NCI-H1092 treated with DMSO at 0.1 percent for 48 hours (cell line): ENCODE measurements at places on chromosomes 5 and 9.

- no peak for DNase-seq
Measured at GRCh38 chr9:37151812-37152211, 31.4 kb downstream of the ZCCHC7 start.

DNA sequence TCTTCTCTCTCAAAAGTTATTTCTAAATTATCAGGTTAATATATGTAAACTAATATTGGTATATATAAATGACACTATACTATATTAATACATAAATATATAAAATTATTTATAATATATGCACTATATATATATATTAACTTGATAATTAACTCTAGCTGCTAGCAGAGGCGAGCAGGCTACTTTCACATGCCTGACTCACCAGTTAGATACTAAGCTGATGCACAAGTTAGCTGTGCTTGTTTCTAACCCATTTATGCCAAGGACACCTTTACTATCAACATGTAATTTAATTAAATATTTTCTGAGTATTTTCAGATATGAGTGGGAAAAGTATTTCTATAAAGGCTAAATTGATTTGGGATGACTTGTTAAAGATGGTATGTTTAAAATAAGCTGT is 70.1 kb downstream of the TRIO start:
- DNase-seq = no peak

- DNase-seq = no peak
Measured at GRCh38 chr9:112404508-112404932, 24.6 kb downstream of the HSDL2 start.

GRCh38 chr5:115180165-115180709 is 10.5 kb upstream of the TRIM36 start:
- DNase-seq = peak; percentile 63

- DNase-seq = no peak
Measured at GRCh38 chr9:85602742-85603141, 139.0 kb downstream of the AGTPBP1 start.

- DNase-seq = no peak
Measured at GRCh38 chr5:81800797-81801196, 49.9 kb upstream of the SSBP2 start.

DNA sequence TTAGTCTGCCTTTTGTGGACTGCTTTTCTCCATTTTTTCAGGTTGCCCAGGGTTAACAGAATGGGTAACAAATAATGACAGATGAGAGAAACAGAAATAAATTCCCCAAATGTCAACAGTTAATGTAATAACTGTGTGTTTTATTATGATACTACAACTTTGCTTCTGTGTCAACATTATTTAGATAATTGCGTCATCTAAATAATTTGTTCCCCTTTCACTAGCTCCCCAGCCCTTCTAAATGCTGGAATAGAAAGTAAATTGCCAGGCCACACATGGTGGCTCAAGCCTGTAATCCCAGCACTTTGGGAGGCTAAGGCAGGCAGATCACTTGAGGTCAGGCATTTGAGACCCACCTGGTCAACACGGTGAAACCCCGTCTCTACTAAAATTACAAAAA is 53.5 kb downstream of the RNF38 start:
- DNase-seq = no peak

DNA sequence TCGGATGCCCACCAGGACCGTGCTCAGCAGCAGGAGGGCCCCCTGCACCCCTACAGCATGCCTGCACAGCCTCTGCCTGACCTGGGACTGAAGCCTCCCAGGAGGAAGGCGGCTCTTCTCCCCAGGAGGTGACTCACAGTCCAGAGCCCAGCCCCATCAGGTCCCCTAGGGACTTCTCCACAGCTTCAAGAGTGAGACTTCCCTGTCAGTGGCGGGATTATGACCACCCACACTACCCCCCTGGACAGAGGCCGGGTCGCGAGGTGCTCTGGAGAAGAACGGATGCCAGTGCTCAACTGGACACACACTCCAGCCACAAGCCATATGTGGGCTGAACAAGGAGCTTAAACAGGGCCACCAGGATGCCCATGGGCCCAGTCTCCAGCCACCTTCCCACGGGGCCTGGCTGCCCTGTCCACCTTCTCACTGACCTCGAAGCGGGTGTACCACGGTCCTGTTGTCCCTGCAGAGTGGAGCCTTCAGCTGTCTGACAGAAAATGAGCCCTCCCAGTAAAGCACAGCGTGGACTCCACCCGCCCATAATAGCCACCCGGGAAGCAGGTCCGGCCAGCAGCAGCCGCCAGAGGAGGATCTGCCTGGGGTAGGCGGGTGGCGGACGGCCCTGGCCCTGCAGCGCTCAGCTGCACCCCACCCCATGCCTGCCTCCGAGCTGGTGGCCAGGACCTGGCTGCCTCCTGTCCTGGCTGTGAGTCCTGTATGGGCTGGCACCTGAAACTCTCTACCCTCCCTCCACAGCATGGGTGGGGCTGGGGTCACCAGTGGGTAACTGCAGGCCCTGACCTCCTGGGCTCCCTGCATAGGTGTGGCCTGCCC is 54.7 kb downstream of the SEMA4D start:
- no peak for DNase-seq

DNA sequence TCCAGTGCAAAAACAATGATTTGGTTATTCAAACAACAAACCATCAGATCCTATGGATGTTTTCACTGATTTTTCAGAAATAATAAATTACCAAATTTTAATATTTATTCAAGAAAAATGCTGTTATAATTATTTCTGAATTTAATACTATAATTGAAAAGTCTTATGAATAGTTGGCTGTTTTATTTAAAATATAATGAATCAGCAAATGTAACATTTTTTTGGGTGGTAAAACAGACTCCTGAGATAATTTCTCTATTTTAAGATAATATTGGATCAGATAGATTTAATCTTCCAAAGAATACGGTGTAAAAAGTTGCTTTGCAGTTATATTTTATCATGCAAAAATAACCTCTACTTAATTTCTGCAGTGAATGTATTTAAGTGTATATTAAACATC is 5.3 kb upstream of the GOLGA1 start:
- no peak for DNase-seq

DNA sequence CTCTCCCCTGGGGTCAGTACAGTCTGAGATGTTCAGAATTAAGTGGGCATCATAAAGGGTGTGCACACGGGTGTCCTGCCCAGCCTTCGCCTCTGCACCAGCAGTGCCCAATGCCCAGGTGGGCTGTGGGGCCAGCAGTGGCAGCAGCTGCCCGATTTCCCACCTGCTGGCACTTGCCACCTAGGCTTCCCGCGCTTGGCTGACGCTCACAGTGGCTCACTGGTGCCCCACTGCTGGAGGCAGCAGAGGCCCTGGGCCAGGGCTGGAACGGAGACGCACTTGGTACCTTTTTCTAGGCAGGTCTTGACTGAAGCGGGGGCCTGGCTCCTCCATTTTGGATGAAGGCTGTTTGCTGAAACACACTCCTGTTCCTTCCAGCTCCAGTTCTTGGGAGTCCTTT is 17.0 kb downstream of the MRNIP start:
- DNase-seq = no peak

DNA sequence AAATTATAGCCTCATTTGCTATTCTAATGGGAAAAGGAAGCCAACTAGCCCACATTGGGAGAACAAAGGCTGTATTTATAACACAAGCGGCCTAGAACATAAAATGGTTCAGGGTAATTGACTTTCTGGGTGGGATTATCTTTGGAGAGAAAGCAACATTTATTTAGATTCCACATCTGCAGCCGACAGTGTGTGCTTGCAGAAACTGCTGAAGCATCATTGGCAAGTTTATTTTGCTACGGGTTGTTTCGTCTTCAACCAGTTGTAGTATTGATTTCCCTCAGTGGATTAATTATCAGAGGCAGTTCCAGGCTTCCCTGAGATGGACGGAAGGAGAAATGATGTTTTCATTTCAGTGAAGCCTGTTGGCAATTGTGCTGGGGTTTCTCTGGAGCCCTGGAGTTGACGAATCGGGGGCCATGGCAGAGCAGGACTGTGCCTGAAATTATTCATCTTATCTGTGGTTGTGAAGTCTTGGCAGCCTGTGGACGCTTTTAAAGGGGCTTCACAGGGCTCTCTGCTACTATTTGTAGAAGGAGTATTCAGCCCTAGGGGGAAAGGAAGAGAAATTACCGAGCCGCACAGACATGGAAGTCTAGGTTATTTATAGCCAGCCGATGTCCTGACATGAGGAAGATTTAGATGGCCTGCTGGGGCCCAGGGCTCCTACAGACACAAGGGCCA is 290.6 kb upstream of the IRX4 start:
- peak; percentile 56 for DNase-seq

GRCh38 chr5:54278979-54279717 is 31.2 kb downstream of the ARL15 start:
- no peak for DNase-seq

DNA sequence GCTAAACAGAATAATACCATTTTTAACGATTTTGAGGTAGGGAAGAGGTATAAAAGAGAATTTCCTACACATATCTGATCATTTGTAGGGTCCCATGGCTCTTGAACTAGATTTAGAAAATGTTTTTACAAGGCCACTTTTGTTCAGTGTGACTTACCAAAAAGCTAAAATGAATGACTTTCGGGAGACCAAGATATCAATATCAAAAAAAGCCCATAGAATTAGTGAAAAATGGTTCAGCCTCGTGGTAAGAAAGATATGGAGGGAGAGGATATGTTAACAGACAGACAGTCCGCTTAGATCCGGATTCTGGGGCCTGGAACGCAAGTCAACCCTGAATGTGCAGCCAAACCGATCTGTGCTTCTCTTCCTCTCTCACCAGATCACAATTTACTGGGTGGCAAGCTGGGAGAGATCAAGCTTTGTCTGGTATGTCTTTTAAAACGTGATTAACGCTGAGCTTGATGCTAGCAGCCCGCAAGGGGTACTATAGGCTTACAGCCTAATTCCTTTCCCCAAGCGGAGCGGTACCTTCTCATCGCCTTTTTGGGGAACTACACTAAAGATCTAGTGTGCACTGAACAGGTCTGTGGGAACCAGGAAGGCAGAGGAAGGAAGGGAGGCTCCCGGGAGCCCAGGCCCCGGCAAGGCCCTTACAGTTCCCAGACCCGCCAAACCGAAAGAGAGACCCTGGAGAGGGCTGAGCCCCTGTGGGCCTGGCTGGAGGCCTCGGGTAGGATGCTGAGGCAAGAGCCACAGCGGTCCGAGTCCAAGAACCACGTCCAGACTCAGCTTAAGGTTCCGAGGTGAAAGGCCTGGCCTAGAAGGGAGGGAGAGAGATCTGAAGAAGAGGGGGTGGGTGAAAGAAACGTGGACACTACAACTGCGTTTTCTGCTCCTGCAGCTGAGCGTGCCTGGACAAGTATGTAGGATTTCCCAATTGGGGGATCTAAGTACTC is 2.9 kb downstream of the NR2F1-AS1 start:
- no peak for DNase-seq

DNA sequence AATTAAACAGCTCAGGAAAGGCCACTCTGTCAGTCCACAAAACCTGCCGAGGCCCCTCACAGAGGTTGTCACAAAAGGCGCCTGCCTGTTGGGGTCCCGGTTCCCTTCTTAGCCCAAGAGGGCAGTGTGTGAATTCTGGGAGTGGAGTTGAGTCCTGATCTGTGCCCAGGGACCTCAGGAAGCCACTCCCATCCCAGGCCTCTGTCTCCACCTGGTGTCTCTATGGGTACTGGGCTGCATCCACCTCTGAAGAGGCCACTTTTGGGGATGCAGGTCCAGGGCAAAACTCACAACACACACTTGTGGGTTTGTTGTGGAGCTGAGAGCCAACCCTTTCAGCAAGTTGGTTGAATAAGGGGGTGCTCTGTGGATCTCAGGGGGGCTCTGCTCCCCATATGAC is 74.3 kb upstream of the STXBP1 start:
- DNase-seq = no peak

- DNase-seq = no peak
Measured at GRCh38 chr9:96460882-96461281, 10.9 kb downstream of the HABP4 start.
